ENCODE measurements at places on chromosomes 3 and 15.

DNA sequence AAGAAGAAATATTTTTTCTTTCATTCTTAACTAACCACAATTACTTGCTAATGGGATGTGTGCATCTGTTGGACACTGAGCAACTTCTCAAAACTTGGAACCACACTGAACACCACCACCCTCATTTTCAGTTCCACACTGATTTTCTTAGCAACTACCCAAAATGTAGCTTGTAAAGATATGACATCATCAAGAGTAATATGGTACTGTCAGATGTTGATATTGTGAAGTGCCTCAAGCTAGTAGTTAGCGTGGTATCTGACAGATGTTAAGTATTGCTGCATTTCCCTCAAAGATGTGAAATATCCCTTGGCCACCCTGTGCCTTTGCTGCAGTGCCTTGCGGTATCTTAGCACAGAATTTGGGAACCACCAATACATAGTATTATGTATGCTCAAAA is 9.3 kb downstream of the RFTN1 start:
- no peaks in the 10 kb centered on the region for H3K36me3 ChIP-seq
- H3K4me1 ChIP-seq: no peaks in the 10 kb centered on the region
- H3K27me3 ChIP-seq: no peaks in the 10 kb centered on the region
- H3K4me3 ChIP-seq: no peak overlapping the region
- DNase-seq: no peak
- no peak overlapping the region for H3K27ac ChIP-seq

DNA sequence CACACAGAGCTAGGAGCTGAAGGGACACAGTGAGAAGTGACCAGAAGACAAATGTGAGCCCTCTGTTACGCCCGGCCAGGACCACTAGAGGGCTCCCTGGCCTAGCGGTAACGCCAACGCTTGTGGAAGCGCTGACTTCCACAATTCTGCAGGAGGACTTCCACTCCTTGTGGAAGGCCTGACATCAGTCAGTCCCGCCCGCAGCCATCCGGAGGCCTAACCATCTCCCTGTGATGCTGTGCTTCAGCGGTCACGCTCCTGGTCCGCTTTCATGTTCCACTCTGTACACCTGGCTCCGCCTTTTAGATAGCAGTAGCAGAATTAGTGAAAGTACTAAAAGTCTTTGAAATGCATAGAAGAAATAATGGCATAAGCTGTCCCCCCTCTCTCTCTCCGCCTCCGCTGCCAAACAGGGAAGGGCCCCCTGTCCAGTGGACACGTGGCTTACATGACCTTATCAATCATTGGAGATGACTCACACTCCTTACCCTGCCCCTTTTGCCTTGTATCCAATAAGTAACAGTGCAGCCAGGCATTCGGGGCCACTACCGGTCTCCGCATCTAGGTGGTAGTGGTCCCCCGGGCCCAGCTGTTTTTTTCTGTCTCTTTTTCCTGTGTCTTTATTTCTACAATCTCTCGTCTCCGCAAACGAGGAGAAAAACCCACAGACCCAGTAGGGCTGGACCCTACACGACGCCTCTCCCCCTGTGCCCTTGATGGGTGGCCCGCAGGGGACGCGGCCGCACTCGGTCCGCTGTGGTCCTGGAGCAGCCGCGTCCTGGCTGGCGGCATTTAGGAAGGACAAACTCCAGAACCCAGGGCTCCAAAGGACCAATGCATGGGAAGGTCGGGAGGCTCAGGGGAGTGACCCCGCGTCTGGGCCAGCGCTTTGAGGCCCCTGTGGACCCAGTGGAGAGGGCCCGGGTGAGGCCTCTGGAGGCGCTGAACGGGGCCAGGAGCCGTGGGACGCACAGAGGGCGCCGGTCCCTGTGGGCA is 27.0 kb upstream of the RPL32 start:
- peak; percentile 67 for DNase-seq
- peaks cover 4% of the 10 kb centered on the region for H3K4me1 ChIP-seq
- no peaks in the 10 kb centered on the region for H3K27me3 ChIP-seq
- H3K4me3 ChIP-seq: no peak overlapping the region
- H3K36me3 ChIP-seq: no peaks in the 10 kb centered on the region
- H3K27ac ChIP-seq: no peak overlapping the region

DNA sequence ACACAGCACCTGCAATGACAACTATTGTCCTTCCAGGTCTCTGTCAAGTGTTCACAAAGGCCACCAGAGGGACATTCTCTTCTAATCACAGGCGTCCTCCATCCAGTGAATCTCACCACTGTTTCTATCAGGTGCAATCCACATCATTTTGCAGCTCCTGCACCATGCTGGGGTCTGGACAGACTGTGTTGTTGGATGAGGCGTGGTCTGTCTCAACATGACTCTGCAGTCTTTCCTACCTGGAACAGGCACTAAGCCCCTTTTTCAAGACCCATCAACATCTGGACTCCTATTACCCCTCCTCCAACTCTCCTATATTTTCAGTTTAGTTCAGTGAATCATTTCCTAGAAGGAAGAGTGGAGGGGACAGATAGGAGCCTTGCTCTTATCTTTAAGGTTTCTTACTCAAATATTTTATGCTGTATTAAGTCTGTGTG is 31.5 kb upstream of the VEPH1 start:
- H3K27ac ChIP-seq: no peak overlapping the region
- H3K4me3 ChIP-seq: no peak overlapping the region
- H3K36me3 ChIP-seq: no peaks in the 10 kb centered on the region
- DNase-seq: no peak

DNA sequence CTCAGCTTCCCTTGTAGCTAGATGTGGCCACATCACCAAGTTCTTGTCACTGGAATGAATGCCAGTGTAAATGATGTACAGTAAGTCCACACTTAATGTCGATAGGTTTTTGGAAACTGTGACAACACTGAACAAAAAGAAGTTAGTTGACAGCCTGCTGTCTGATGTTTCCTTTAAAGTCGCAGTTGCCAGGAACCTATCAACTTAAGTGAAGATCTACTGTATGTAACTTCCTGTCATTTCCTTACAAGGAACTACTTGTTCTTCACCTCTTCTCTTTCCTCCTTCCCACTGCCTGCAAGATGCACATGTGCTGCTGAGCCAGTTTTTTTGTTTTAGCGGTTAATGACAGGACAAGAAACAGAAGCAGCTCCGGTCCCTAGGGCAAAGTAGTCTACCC is 44.6 kb downstream of the HDGFL3 start:
- H3K27me3 ChIP-seq: no peaks in the 10 kb centered on the region
- DNase-seq: no peak
- no peak overlapping the region for H3K4me3 ChIP-seq
- H3K27ac ChIP-seq: no peak overlapping the region
- no peaks in the 10 kb centered on the region for H3K36me3 ChIP-seq

GRCh38 chr3:67521053-67521646 is 133.3 kb downstream of the SUCLG2 start:
- no peaks in the 10 kb centered on the region for H3K36me3 ChIP-seq
- H3K27ac ChIP-seq: no peak overlapping the region
- H3K4me1 ChIP-seq: no peaks in the 10 kb centered on the region
- H3K4me3 ChIP-seq: no peak overlapping the region
- no peak for DNase-seq

DNA sequence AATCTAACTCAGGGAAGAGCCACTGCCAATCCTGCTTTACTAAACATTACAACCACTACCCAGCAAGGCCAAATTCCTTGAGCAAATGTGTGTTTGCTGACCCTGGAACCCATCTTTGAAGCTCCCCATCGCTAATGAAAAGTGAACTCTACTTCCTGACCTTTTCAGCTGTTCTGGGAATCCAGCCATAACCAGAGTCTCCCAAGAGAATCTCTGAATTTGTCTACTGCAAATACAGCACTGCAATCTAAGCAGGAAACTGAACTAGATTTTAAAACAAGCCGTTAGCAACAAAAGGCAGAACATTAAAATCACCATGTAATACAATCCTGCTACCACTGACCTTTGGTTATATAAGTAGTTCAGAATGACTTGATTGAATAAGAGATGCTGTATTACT is 309.2 kb downstream of the MAGI1 start:
- H3K27me3 ChIP-seq: no peaks in the 10 kb centered on the region
- no peak for DNase-seq
- no peak overlapping the region for H3K27ac ChIP-seq
- H3K4me1 ChIP-seq: no peaks in the 10 kb centered on the region
- no peaks in the 10 kb centered on the region for H3K36me3 ChIP-seq
- H3K4me3 ChIP-seq: no peak overlapping the region

GRCh38 chr3:86986671-86987420 is 4.1 kb downstream of the VGLL3 start:
- H3K27ac ChIP-seq: peak overlapping the region; percentile 10
- H3K4me1 ChIP-seq: no peaks in the 10 kb centered on the region
- H3K36me3 ChIP-seq: no peaks in the 10 kb centered on the region
- H3K27me3 ChIP-seq: peaks cover 6% of the 10 kb centered on the region

DNA sequence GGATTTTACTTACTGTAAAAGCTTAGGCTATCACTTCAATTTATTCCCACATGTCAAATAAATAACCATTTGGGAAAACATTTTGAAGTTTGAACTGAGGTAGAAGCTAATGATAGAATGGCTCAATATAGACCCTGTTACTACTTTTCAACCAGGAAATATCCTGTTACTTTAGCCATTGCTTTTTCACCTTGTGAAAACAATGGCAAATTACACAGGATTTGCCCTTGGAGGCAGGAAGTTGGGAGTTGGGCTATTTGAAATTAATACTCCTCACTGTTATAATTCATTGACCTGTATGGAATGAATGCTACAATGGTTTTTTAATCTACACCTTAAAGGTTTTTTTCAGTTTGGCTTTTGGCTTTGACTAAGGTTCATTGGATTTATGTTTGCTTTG is 98.1 kb upstream of the UBE2E2 start:
- H3K27ac ChIP-seq: no peak overlapping the region
- H3K4me1 ChIP-seq: no peaks in the 10 kb centered on the region
- no peaks in the 10 kb centered on the region for H3K36me3 ChIP-seq

- H3K4me1 ChIP-seq: peaks cover 24% of the 10 kb centered on the region
- H3K4me3 ChIP-seq: peak overlapping the region; percentile 55
These were observed 3.9 kb downstream of the GATA2 start for GRCh38 chr3:128488991-128489673.

- H3K4me1 ChIP-seq: no peaks in the 10 kb centered on the region
- H3K4me3 ChIP-seq: no peak overlapping the region
- H3K27me3 ChIP-seq: no peaks in the 10 kb centered on the region
- H3K36me3 ChIP-seq: no peaks in the 10 kb centered on the region
These were observed 24.5 kb downstream of the FOXP1 start for GRCh38 chr3:71559021-71559420.

GRCh38 chr3:33791477-33792166 is 6.8 kb upstream of the PDCD6IP start:
- H3K36me3 ChIP-seq: no peaks in the 10 kb centered on the region
- no peak overlapping the region for H3K4me3 ChIP-seq
- H3K27ac ChIP-seq: no peak overlapping the region
- no peak for DNase-seq
- H3K27me3 ChIP-seq: no peaks in the 10 kb centered on the region
- H3K4me1 ChIP-seq: no peaks in the 10 kb centered on the region

DNA sequence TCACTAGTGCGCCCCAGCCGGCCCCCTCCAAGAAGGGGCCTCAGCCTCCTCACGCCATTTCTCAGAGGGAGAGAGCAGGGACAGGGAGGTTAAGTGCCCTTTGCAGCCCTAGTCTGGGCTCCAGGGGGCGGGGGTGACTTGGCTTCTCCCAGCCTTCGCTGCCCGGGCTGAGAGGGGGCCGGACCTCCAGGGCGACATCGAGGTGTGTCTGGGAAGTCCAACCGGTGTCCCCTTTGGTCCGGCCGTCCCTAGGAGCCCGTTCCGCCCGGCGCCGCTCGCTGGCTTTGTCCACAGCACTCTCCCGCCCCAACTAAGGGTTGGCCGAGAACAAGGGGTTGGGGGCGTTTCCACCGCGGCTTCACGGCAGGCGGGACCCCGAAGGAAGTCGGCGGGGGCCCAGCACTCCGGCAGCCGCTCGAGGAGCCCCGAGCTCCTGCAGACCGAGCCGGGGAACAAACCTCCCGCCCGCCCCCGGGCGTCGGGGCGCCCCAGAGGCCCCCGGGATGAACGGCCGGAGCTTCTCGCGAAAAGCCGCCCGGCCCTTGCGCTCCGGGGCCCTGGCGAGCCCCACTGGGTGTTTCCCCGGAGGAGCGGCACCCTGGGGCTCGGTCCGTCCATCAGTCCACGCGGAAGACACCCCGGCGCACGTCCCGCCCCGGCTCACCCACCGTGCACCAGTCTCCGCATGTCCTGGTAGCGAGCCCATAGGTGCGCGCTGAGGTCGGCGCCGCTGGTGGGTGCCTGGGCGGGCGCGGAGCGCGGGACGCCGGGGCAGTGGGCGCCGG is 627 bp downstream of the NT5DC2 start:
- peak overlapping the region; percentile 60 for H3K27ac ChIP-seq
- peak overlapping the region; percentile 64 for H3K4me3 ChIP-seq

DNA sequence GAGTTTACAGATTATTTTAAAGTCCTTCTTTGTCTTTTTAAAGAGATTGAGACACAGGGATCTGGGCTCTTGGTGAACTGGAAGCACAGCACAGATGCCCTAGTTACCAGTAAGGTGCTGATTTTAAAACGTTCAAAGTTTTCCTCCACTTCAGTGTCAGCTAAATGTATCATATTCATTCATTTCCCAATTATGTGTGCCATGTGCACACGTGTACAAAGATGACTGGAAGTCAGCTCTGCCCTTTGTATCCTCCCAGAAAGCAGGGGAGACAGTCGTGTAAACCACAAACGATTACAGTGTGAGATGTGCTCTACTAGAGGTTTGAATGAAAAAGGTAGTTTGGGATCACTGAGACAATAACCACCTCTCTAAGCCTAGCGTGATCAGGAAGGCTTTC is 730 bp downstream of the ZKSCAN7 start:
- peaks cover 10% of the 10 kb centered on the region for H3K4me1 ChIP-seq
- no peak for DNase-seq
- H3K27ac ChIP-seq: no peak overlapping the region

DNA sequence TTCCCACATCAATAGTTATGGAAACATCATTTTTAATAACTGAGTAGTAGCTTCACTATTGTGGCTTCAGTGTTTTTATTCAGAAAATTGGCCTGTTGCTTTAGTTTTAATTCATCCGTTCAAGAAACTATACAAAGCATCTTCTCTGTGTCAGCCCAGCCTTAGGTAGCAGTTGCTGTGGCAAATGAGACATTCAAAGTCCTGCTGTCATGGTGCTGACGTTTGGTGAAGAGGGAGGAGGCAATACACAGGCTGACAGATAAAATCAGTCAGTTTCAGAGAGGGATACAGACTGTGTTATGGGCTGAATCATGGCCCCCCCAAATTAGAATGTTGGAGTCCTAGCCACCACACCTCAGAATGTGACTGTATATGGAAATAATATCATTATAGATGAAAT is 56.5 kb downstream of the SLC7A14 start:
- no peaks in the 10 kb centered on the region for H3K27me3 ChIP-seq
- no peaks in the 10 kb centered on the region for H3K36me3 ChIP-seq
- H3K4me3 ChIP-seq: no peak overlapping the region

GRCh38 chr15:66924889-66925288 is 140.5 kb upstream of the SMAD3 start:
- H3K36me3 ChIP-seq: no peaks in the 10 kb centered on the region
- H3K4me1 ChIP-seq: no peaks in the 10 kb centered on the region
- DNase-seq: no peak
- H3K27ac ChIP-seq: no peak overlapping the region

GRCh38 chr3:197789309-197789708 is 1.7 kb upstream of the LRCH3 start:
- no peaks in the 10 kb centered on the region for H3K4me1 ChIP-seq
- no peak overlapping the region for H3K4me3 ChIP-seq
- H3K36me3 ChIP-seq: no peaks in the 10 kb centered on the region

GRCh38 chr15:36362509-36362915 is 216.9 kb upstream of the CDIN1 start:
- H3K4me3 ChIP-seq: no peak overlapping the region
- H3K4me1 ChIP-seq: no peaks in the 10 kb centered on the region
- H3K27me3 ChIP-seq: no peaks in the 10 kb centered on the region
- no peak overlapping the region for H3K27ac ChIP-seq

All from breast epithelium (tissue), 4 donors.